ENCODE measurements at places on chromosomes 7 and 10.

DNA sequence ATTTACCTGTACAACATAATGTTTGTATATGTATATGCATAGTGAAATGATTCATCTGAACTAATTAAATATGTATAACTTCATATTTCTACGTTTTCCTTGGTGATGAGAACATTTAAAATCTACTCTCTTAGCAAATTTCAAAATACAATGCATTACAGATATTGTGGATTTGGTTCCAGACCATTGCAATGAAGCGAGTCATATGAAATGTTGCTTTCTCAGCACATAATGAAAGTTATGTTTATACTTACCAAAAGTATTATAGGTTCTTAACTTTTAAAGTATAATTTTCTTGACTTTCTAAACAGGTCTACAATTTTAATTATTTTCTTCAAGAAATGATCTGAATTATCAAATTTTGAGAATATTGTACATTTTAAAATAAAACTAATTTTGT is 189.2 kb downstream of the CSTF2T start:
- DNase-seq = peak; percentile 22

DNA sequence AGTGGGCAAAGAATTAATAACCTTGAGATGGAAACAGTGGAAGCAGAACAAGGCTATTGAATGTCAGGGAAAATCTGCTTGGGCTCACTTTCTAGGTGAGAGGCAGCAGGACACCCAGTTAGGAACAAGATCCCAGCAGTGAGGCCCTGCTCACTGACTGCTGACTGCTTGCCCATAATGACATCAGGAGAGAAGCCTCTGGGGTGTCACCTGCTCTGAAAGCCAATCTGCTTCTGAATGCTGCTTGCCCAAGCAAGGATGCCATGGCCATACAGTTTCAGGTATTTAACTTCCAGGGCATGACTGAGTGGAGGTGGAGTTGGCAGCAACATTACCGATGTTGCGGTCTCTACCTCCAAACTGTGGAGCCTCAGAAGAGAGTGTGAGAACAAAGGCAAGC is 11.7 kb upstream of the WAPL start:
- DNase-seq = no peak

- DNase-seq = no peak
These were observed 637.5 kb upstream of the GALNT17 start for GRCh38 chr7:70494225-70495032.

GRCh38 chr7:43303740-43304241 is 191.3 kb downstream of the HECW1 start:
- no peak for DNase-seq

DNA sequence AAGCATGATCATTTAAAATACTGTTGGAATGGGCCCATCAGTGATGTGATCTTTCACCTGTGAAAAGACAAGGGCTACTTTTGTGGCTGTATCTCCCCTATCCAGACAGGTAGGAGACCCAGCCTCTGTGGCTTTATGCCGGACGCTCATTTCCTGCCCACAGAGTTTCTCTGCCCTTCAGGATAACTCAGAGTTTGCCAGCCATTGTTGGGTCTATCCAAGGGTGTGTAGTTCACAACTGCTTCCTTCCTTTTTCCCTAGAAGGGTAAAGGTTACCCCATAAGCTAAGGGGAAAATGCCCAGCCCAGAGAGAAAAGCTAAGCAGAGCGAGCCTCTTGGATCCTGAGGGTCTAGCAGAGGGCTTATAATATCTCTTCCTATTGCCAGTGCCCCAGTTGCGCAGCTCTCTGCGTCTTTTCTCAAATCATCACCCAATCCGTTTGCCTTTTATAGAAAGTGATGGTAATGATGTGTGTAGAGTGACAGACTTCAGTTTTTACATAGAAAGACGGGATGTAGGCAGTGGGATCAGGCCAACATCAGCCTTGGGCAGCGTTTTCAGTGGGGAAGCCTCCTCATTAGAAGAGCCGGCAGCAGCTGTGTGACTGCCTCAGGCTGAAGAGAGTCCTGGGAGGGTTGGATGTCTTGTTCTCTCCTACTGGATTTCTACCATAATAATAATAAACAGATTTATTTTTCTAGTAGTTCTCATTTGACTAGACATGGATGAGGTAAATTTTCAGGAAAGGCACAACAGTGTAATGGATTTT is 80.5 kb downstream of the MET start:
- no peak for DNase-seq

DNA sequence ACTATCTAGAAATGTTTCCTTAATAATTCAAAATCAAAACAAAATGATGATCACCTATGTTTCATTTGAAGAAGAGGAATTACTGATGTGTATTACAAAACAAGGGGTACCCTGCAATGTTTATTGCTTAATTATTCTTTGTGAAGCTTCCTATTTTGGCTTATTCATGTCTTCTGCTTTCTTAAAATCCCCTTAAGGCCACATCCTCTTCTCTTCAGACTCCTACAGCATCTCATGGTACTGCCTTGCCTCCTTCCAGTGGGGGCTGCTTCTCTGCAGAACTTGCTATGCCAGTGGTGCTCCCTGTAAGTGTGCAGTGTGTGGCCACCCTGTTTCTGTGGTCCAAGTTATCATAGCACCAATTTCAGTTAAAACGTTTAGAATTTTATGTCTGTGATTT is 35.0 kb downstream of the CCDC146 start:
- peak; percentile 3 for DNase-seq

DNA sequence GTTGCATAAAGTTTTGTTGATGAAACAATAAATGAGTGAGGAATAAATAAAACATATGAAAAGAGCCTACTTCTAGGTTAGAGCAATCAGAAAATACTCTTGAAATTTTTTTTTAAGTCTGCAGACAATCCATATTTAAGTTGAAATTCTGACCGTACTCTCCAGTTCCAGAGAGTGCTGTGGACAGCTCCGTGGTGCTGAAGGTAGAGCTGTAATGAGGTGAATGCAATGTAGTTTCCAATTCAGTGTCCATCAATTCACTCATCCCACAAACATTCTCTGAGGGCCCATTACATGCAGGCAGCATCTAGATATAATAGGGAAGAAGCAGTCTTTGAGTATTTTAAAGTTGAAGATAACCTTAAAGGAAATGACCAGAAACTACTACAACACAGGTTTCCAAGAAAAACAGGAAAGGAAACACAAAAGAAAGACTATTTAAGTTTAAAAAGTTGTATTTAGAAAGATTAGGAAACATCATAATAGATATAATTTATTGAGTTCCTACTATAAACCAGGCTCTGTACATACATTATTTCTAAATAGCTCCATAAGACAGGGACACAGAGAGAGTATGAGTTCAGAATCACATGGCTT is 44.0 kb upstream of the CRTAC1 start:
- DNase-seq = peak; percentile 25

- DNase-seq = no peak
These were observed 48.6 kb downstream of the ITGB1 start for GRCh38 chr10:32909456-32909855.

DNA sequence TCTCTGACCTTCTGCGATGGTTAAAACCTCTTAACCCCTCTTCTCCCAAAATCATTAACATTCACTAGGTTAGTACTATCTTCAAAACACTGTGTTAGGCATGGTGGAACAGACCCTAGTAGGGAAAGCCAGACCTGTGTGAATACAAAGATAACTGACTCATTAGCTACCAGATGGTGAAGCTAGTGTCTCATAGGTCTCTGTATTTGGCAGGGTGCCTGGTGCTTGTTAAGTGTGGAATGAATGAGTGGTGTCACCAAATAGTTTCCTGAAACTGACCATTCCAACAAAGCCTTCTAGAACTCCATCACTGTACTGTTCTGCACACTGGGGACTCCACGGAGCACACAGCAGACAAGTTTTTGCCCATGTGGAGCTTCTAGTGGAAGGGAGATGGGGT is 27.7 kb upstream of the TM9SF3 start:
- peak; percentile 85 for DNase-seq

GRCh38 chr7:80240265-80241025 is 105.8 kb downstream of the GNAI1 start:
- DNase-seq = no peak

DNA sequence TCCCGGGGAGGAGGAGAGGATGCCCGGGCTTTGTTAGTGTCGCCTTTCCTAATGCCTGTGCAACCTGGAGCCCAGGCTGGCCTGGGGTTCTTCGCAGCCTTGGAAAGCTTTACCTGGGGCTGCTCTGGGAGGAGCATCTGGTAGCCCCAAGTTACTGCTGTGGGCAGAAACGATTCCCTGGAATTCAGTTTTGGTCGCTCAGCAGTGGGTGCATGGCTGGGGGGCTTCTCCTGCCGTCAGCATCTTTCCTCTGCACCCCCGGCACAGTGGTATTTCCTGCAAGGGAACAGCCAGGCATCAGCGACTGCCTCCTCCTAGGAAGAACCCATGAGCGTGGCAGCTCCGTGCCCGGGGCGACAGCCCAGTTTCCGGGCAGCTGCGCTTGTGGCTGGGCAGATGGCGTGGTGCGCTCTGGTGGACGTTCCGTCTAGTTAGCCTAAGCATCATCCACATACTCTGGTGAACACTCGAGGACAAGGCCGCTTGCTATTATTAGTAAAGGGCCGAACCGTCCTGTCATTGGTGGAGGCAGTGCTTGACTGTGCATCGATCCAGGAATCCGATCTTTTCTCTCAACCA is 107.0 kb upstream of the BTBD16 start:
- DNase-seq = no peak

DNA sequence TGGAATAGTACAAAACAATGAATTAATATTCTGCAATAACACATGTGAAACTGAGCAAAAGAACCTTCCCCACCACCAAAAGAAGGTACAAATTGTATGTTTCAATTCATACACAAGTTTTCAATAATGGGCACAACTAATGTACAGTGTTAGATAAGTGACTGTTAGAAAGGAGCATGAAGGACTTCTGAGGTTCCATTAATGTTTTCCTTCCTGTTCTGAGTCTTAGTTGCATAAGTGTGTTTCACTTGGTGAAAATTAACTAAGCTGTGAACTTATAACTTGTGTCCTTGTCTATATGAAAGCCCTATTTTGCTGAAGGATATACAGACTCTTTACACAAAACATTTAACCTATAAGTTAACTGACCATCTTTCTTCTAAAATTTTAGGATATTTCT is 8.2 kb downstream of the GSAP start:
- DNase-seq = no peak

GRCh38 chr7:91847876-91848588 is 32.5 kb downstream of the MTERF1 start:
- no peak for DNase-seq

GRCh38 chr10:42864575-42864974 is 82.0 kb downstream of the BMS1 start:
- no peak for DNase-seq

GRCh38 chr7:106482091-106482490 is 178.9 kb downstream of the CCDC71L start:
- DNase-seq = no peak

- no peak for DNase-seq
These were observed 1.7 kb downstream of the ARHGAP12 start for GRCh38 chr10:31926765-31927564.

GRCh38 chr7:40223451-40224127 is 88.8 kb downstream of the SUGCT start:
- no peak for DNase-seq

- DNase-seq = no peak
These were observed 160.1 kb downstream of the MTERF1 start for GRCh38 chr7:91720260-91720937.

DNA sequence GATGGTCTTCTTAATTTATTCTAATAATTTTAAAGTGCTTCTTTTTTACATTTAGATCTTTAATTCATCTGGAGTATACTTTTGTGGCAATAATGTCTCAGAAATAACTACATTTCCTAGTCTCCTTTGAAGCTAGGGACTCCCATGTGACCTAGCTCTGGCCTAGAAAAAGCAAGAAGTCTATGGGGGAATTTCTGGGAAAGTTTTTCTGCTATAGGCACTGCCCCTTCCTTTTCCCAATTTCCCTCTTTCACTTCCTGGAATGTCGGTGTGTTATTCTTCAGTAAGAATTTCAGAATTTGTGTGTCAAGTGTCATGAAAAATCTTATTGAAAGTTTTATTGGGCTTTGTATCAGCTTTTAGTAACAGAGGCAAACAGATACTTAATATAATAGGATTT is 94.6 kb upstream of the LRRC4 start:
- no peak for DNase-seq

GRCh38 chr10:54402576-54402975 is 398.5 kb downstream of the PCDH15 start:
- DNase-seq = no peak

- peak; percentile 73 for DNase-seq
These were observed 47.5 kb downstream of the BMPER start for GRCh38 chr7:33952824-33953223.

GRCh38 chr7:141225916-141226618 is 152.2 kb downstream of the TMEM178B start:
- no peak for DNase-seq

DNA sequence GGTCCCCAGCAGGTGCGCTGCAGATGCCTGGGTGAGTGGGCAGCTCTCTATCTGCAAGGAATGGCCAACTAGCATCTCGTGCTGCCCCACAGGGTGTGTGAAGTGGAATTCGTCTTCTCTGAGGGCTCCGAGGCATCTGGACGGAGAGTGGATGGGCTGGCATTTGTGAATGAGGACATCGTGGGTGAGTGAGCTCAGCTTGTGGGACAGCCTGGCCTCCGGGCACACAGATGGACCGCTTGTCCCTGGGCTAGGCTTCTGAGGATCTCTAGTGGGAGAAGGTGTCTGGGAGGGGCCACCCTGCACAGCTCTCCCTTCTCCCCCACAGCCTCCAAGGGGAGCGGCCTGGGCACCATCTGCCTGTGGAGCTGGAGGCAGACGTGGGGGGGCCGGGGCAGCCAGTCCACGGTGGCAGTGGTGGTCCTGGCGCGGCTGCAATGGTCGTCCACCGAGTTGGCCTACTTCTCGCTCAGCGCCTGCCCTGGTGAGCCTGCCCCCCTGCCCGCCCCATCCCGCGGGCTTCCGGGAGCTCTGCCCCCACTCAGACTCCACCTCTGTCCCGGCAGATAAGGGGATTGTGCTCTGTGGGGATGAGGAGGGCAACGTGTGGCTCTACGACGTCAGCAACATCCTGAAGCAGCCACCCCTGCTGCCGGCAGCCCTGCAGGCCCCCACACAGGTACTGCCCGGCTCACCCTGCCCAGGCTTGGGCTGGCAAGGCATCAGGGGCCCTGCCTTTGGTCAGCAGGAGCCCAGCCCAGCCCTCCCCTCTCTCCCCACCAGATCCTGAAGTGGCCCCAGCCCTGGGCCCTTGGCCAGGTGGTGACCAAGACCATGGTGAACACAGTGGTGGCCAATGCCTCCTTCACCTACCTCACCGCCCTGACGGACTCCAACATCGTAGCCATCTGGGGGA is 6.3 kb downstream of the POLR2J start:
- DNase-seq = no peak

- DNase-seq = no peak
These were observed 287.4 kb upstream of the SEMA3D start for GRCh38 chr7:85474234-85474633.

DNA sequence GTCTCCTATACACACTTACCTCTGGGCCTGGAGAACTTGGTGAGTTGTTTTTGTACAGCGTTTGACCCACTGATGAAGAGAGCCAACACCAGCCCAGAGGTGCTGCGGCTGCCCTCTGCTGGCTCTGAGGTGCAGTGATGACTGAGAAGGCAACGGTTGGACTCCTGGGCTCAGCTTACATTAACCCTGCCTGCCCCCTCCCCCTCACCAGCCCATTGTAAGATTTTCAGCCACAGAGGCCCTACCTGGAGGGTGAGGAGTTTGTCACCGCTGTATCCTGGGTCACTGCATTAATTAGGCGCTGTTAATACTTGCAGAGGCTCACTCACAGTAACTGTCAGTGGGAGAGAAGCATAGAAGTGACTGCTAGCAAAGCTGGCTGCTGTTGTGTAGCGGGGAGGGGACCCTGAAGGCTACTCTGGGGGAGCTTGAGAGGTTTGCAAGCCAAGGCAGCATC is 19.0 kb upstream of the ANKRD2 start:
- peak; percentile 64 for DNase-seq

Data from amniotic epithelial cell (primary cell).